ENCODE measurements at places on chromosomes 13 and 19. TPM values are rescaled to one million over a fixed set of nuclear protein-coding genes. Genes with fewer than 3 reads are reported as not detected.
A peak's percentile ranks its signal among the peaks of the same experiment; 100 is the strongest.

DNA sequence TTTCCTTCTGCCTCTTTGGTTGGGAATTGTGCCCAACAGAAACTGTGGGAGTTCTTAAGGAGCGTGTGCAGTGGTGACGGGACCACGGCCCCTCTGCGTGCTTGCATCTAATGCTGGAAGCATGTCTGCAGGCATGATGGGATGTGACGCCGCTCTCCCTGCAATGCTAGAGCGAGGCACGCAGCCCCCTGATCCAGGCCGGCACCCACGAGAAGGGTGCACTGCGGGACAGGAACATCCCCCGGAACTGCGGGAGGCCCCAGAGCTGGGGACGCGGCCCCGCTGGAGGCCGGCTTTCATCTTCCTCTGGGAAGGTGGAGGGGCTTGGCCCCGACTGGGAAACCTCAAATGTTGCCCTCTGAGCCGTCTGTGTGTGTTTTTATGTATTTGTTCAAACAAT lies 32.7 kb downstream of the TMEM255B start:
- H3K4me3 ChIP-seq, result no peak overlapping the region
- no peak for DNase-seq
- no peak overlapping the region for H3K27ac ChIP-seq
- H3K27me3 ChIP-seq, result no peaks in the 10 kb centered on the region

DNA sequence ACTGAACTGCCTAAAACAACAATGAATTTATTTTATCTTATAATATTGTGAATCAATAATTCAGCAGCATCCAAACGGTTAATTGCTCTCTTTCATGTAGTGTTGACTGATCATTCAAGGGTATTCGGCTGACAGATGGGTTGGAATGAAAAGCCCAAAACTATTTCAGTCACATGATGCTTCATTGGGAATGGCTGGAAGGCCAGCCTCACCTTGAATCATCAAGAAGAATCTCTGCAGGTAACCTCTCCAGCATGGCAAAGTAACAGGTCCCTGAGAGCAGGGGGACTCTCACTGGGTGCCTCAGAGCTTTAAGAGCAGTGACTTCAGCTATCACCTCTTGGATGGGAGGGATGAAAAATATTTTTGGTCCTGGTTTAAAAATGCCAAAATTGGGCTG lies 1395.7 kb downstream of the OLFM4 start:
- DNase-seq, result no peak
- no peak overlapping the region for H3K27ac ChIP-seq
- peaks cover 11% of the 10 kb centered on the region for H3K4me1 ChIP-seq
- H3K36me3 ChIP-seq, result no peaks in the 10 kb centered on the region

DNA sequence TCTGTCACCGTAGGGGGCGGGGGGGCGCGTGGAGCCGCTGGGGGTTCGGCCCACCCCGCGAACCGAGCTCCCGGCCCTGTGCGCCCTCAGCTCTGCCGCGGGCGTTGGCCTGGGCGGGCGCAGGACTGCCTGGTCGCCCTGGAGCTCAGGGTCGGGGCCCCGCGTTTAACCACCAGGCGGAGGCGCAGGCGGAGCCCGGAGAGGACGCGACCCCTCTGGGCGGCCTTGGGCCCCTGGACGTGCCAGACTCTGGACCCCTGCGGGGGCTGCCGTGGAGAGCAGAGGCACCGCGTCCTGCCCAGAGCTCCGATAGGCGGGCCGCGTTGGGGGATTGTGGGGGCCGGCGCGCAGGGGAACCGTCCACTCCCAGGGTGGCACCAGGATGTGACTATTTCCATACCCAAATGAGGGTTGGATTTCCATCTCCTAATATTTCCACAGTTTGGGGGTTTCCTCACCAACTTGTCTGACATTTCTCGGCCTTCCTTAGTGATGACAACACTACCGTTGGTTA lies 13.0 kb upstream of the USP29 start:
- no peak for DNase-seq
- H3K4me3 ChIP-seq, result no peak overlapping the region
- H3K4me1 ChIP-seq, result no peaks in the 10 kb centered on the region
- peaks cover 12% of the 10 kb centered on the region for H3K27me3 ChIP-seq

The ZNF578 gene
- total RNA-seq, result 21.9 TPM

DNA sequence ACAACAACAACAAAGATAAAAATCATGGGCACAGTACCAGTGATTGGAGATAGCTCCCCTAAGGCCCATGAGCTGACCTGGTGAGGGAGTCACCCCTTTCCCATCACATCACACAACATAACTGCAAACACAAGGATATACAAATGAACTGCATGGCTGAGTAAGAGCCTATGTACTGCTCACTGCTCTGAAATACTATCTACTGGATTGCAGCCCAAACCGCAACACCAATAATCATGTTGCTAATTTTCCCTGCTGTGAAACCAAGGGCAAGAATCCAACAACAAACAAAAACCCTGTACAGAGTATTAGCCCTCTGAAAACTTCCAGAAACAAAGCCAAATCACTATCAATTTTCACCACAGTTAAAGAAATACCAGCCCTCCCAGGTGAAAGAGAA lies 1893.2 kb downstream of the PCDH9 start:
- no peak for DNase-seq
- H3K27me3 ChIP-seq, result no peaks in the 10 kb centered on the region
- H3K4me1 ChIP-seq, result no peaks in the 10 kb centered on the region
- no peak overlapping the region for H3K27ac ChIP-seq

DNA sequence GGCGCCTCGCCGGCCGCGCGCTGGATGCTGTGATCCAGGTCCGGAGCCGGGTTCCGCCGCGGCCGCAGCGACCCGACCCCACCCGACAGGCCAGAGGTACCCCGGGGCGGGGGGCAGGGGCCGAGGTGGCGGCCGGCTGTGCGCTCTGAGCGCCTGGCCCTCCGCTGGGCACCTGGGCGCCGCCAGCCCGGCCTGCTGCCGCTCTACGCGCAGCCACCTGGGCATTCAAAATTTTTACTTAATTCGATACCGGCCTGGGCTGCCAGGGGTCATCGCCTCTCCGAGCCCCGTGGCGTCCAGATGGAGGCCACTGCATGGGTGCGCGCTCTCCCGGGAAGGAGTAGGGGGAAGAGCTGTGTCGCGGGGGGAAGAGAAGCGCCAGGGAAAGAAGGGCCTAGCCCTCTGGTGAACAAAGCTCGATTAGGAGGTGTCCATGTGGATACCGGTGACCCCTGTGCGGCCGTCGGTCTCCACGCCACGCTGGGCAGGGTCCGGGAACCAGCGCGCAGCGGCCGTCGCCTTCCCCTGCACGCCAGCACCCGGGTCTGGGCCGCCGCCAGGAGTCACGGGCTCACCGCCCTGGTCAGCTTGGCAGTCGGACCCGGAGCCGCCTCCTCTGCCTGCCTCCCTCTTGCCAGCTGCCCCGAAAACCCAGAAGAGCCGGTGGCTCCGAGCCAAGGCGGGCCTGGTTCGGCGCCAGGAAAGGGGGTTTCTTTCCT lies 666 bp downstream of the BIVM start:
- peak overlapping the region; percentile 97 for H3K4me3 ChIP-seq
- H3K4me1 ChIP-seq, result peaks cover 10% of the 10 kb centered on the region
- peak; percentile 32 for DNase-seq
- H3K36me3 ChIP-seq, result peaks cover 2% of the 10 kb centered on the region
- peaks cover 18% of the 10 kb centered on the region for H3K27me3 ChIP-seq

- H3K4me1 ChIP-seq, result peaks cover 72% of the 10 kb centered on the region
- H3K4me3 ChIP-seq, result peak overlapping the region; percentile 34
- H3K27ac ChIP-seq, result peak overlapping the region; percentile 93
- no peaks in the 10 kb centered on the region for H3K27me3 ChIP-seq
- no peaks in the 10 kb centered on the region for H3K36me3 ChIP-seq
Measured at GRCh38 chr13:106680796-106681472, 113.0 kb upstream of the ARGLU1 start.

- H3K4me3 ChIP-seq, result no peak overlapping the region
- no peaks in the 10 kb centered on the region for H3K27me3 ChIP-seq
- H3K4me1 ChIP-seq, result peaks cover 22% of the 10 kb centered on the region
- peak overlapping the region; percentile 69 for H3K27ac ChIP-seq
- no peaks in the 10 kb centered on the region for H3K36me3 ChIP-seq
Measured at GRCh38 chr13:67859904-67860303, 629.8 kb upstream of the PCDH9 start.
